ENCODE measurements at places on chromosomes 12 and 14.
A peak's percentile ranks its signal among the peaks of the same experiment; 100 is the strongest.

DNA sequence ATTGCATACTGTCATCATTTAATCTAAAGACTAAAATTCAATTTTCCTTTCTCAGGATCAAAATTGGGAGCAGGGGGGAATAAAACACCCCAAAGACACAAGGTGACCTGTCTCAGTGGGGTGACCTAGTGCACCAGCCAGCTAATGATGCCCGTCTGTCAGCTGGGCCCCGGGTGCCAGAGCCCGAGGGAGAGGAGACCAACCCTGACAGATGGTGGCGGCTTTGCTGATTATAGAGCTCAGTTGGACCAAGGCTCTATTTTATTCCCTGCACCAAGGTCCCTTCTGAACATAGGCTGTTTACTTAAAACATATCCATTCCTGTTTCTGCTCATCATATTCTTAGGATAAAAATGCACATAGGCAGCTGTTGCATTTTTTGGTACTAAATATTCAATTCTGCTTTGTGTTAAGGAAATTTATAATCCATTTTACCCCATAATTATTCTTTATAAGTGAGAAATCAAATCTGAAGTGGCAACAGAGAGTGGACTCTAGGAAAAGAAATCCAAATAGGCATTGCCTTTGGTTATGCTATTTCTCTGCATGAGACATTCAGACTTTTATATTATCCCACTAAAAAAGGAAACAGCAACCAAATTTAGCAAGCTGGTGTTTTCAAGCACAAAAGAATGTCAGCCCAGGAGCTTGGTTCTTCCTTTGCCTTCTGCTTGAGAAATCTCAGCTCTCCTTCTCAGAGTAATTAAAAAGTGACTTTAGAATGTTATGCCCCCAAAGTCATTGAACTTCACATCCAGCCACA, 96.8 kb upstream of the IFNG-AS1 start:
- DNase-seq, result no peak

- peak; percentile 50 for DNase-seq
These were observed 67.8 kb upstream of the EGLN3 start for GRCh38 chr14:34018564-34019244.

DNA sequence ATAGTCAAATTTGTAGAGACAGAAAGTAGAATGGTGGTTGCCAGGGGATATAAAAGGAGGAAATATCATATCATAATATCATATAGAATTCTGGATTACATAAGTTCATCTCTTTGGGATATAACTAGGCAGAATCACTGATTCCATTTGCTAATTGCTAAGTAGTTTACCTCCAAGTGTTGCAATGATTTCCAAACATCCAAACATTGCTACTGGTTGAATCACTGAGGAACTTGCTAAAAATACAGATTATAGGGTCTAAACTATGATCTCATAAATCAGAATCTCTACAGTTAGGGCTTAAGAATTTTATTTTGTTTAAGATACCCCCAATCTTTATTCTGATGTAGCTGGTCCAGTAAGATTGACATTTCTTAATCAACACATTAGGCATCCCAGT, 16.1 kb upstream of the TAS2R42 start:
- peak; percentile 15 for DNase-seq

DNA sequence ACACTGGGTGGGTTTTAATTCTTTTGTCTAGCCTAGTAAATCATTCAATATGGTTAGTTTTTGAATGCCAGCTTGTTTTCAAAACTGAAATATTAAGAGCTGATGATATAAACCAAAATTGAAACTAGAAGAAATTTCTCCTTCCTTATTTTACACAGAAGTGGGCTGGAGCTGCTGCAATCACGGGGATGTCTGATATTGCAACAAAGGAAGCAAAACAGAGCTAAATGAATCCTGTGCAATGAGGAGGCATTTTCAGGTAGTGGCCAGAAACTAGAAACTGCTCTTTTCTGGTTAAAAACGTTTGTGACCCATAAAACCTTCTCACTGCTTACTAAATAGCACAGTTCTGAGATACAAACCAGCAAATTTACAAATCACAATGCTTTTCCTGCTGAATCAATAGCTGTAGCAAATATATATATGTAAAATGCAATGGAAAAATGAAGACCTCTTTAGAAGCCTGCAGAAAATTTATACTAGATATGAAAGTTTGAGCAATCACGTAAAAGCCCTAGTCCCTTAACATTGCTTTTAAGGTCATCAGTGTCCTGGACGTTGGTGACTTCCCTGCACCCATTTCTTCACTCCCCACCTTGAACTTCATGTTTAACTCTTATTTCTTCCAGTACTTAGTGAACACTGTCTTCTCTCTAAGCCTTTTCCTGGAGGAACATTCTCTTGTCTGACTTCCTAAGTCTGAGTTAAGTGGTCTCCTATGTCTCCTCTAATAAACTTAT, 15.9 kb upstream of the LRRK2 start:
- no peak for DNase-seq

DNA sequence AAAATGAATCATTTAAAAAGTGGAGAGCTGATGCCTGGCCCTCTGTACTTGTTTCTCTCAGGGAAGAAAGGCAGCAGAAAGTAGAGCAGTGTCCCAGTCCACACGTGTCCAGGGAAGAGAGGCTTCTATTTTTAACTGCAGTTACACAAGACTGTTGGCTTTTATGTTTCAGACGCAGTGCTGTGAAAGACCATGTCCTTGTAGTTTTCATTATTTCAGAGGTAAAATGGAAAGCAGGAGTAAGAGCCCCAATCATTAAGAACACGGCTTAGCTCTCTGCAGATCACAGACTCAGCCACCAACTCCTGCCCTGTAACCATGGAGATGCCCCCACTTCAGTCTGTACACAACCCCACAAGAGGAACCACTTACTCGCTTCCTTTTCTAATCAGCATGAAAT, 336.3 kb downstream of the DAD1 start:
- DNase-seq, result no peak

- DNase-seq, result no peak
These were observed 553 bp downstream of the TRIM9 start for GRCh38 chr14:51094282-51094821.

DNA sequence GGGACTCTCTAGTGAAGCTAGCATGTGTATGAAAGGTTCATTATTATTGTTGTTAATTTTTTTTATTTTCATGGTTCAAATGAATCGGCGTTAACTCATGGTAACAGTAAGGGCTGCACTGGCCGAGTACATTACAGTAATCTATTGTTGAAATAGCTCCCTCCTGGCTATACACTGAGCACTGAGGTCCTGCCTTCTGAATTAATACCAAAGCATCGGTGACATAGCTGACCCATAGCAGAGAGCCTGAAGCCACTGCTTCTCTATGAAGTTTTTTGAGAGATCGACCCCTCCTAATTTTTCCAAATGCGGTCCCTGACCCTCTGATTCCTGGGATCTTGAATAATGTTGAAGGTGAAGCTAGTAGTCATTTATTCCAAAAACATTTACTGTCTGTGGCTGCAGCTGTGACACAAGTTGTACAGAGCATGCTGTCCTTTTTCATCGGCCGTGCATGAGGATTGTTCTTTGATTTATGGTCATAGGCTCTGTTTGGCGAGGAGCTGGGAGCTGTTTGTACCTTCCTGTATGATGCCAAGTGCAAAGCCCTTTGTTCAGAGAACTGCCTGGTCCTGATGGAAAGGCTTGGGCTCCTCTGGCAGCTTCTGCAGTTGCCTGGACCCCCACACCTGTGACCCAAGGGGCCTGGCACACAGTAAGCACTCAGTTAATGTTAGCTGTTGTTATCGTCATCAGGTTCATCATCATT, 486.5 kb downstream of the EGLN3 start:
- no peak for DNase-seq

DNA sequence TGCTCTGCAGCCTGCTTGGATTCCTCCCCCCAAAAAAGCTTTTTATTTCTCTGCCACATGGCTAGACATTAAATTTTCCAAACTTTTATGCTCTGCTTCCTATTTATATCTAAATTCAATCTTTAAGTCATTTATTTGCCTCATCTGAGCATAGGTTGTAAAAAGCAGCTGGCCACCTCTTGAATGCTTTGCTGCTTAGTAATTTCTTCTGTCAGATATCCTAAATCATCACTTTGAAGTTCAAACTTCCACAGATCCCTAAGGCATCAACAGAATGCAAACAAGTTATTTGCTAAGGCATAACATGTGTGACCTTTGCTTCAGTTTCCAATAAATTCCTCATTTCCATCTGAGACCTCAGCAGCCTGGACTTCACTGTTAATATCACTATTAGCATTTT, 209.6 kb downstream of the FSCB start:
- DNase-seq, result no peak

DNA sequence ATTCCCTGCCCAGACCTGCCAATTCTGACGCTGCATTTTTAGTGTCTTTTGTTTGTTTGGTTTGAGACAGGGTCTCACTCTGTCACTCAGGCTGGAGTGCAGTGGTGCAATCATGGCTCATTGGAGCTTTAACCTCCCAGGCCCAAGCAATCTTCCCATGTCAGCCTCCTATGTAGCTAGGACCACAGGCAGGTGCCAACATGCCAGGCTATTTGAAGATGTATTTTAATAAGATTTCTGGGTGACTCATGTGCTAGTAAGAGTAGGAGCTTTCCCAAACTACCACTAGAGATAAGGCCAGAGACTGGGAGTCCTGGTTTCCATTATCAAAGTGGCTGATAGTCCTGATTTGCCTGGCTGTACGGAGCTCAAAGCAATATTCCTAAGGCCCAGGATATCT, 693.3 kb downstream of the MED13L start:
- no peak for DNase-seq

All from fibroblast of mammary gland (primary cell).